ENCODE measurements at places on chromosomes 5 and 9.

- DNase-seq: peak; percentile 8
Observed at GRCh38 chr5:180830253-180831138, 27.9 kb upstream of the MGAT1 start.

- no peak for DNase-seq
Observed at GRCh38 chr9:10127867-10128266, 484.9 kb downstream of the PTPRD start.

GRCh38 chr5:153276151-153276550 is 214.3 kb upstream of the GRIA1 start:
- no peak for DNase-seq

DNA sequence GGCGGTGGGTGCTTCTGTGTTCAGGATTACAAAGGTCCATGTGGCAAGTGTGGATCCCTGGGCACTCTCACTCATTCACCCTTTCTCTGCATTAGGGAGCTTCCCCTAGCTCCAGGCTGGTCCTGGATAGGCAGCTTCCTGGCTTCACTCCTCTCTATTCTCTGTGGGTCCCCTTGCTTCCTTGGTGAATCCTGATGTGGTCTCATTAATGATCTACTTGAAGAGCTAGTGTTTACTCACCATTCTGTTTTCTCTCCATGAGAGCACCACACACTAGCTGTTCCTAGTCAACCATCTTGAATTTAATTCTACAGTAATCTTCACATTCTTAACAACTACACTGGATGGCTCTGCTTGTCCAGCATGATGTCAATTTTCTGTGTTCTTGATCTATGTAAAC is 90.0 kb upstream of the PLPPR1 start:
- no peak for DNase-seq

DNA sequence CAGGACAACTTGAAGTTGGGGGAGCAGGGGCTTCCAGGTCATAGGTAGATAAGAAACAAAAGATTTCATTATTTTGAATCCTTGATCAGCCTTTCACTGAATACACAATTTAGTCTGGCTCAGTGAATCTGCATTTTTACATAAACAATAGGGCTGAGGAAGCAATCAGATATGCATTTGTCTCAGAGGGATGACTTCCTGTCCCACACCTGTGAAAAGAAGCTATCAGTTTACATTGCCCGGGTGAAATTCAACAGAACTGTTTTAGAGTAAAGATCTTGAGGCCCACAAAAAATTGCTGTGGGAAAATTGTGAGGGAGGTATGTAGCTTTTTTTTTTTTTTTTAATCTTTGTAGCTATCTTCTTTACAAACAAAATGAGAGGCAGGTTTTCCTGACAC is 38.3 kb downstream of the DNAJB5 start:
- DNase-seq: no peak

- DNase-seq: no peak
Observed at GRCh38 chr5:146499680-146500079, 16.3 kb downstream of the GPR151 start.

GRCh38 chr5:181159286-181160151 is 12.1 kb downstream of the OR2V2 start:
- peak; percentile 56 for DNase-seq

- DNase-seq: no peak
Observed at GRCh38 chr9:110880189-110880588, 158.1 kb downstream of the LPAR1 start.

DNA sequence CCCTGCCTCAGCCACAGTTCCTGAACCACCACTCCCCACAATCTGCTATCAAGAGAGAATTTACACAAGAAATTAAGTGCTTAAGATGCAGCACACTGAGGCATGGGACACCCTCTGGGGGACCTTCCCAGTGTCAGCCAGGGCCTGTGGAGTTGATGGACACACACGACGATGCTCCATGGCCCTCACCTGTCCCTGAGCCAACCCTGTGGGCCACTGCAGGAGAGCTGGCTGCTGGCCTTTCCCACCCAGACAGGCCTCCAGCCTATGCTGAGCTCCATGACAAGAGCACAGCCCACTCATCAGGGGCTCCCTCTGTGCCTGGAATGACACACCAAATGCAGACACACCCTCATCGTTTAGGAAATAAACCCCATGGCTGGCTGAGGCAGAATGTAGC is 124.6 kb downstream of the ADAMTS16 start:
- no peak for DNase-seq

- no peak for DNase-seq
Observed at GRCh38 chr9:107044872-107045271, 181.9 kb downstream of the ZNF462 start.

Data from amniotic stem cell (primary cell).